ENCODE measurements at places on chromosomes 2 and 18.

DNA sequence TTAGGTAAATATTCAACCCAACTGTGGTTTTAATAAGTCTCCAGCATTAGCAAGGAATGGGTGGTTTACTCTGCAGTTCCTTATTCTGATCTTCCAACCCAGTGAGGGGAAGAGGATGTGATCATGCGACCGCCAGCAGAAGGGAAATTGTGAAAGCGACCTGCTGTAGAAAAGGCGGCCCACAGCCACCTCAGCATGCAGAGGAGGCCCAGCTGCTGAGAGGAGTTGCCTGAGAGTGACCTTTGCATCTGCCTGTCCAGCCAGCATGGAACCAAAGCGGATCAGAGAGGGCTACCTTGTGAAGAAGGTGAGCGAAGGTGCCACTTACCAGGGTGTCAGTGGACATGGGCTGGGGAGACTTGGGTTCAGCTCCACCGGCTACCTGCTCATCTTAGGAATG is at the start of gene PLEK:
PLEK (plus strand) TSS at position 196 of the 400 bp plus-strand sequence; CDS start at position 266, 70 bp downstream.
- DNase-seq = no peak

DNA sequence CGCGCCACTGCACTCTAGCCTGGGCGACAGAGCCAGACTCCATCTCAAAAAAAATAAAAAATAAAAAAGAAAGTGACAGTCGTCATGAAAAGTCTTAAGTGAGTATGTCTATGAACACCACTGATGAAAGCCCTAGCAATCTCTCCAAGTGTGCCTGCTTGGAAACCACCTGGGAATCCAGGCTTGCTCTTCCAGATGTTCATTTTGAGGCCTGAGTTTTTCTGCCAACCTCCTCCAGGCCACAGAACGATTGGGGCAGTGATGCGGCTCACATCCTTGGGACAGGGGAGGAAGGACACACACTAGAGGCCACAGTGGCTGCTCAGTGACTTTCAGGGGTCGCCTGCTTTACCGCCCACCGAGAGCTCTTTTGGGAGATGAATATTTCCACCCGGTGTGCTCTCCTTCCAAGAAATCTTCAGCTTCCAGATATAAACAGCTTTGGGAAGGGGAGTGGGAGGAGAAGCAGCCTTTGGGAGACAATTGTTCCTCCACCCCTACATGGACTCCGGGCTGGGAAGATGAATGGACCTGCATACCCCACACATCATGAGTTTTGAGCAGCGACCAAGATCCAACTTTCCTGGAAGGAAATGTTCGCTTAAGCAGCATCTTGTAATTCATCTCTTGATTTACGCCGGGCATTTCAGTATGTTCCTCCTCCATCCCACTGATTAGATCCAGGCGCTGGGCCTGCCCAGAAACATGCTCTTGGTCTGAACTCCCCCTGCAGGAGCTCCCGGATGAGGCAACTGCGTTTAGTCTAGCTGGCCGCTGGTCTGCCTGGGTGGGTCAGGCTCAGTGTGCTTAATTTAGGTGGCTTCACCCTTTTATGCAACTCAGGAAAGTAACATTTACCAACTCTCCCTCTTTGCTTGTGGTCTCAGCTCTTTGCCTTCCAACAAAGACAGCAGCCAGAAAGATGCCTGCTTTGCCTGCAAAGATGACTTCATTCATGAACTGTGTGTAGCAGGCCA is 6.2 kb upstream of the ARMC9 start:
- no peak for DNase-seq

DNA sequence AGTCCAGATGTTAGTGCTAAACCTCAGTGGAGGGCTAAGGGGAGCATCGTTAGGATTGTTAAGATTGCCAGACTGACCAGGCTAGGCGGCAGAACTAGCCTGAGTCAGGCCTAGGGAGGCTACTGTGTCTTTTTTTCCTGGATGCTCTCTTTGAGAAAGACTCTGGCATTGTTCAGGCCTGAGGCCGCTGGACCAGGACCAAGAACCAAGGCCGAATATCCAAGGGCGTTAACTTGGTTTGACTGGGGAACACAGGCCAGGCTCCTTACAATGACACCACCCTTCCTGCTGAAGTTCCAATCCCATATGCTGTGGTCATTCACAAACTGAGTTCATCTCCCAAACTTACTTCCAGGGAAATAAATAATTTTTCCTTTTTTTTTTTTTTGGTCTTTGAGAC is 10.6 kb downstream of the HTRA2 start:
- no peak for DNase-seq

DNA sequence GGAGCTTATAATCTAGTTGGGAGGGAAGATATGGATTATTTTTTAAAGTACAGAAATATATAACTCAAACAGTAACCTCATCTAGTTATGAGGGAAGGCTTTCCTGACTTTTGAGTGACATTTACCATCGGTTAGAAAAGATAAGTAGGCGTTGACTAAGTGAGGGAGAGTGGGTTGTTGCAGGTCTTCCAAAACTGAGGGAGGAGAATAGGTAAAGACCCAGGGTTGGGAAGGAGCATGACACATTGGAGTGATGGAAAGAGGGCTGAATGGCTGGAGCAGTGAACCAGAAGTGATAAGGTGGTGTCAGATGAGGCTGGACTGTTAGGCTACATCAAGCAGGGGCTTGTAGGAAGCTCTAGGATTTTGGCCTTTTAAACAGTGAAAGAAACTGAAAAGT is 10.6 kb upstream of the NUP35 start:
- no peak for DNase-seq

DNA sequence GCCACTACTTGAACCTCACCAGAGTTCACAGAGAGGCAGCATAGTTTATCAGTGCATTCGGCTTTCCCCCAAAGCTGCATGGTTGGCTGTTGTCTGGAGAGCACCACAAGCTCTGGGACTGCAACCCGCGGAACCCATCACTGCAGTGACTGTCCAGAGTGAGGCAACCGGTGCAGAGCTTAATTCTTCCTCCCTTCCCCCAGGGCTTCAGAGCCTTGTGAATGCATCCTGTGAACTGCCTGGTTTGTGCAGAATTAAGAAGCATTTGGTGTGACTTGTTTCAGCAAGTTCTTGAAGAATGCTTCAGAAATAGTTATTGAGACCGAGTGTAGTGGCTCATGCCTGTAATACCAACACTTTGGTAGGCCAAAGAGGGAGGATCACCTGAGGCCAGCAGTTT is 99.2 kb upstream of the FOSL2 start:
- DNase-seq = no peak

- no peak for DNase-seq
Observed at GRCh38 chr18:62554061-62554815, 31.4 kb downstream of the ZCCHC2 start.

GRCh38 chr2:157842106-157842879 is 33.8 kb downstream of the ACVR1 start:
- no peak for DNase-seq

- no peak for DNase-seq
Observed at GRCh38 chr2:84022810-84023431, 436.2 kb downstream of the SUCLG1 start.

DNA sequence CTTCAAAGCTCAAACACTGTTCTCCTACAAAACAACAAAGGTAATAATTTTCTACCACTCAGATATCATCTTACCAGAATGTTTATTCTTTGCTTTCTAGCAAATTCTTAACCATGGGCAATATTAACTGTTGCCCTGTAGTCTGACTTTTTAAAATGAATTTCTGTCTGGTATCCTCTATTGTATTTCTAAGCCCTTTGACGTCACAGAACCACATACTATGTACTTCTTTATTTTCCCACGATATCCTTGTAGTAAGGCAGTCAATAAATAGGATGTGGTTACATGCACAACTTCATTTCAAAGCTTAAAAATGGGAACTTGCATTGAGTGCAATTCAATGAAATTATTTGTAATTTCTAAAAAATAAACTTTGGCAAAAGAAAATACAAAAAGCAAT is 58.7 kb downstream of the THADA start:
- no peak for DNase-seq

GRCh38 chr2:88659538-88659915 is 31.9 kb upstream of the RPIA start:
- DNase-seq = no peak

GRCh38 chr2:147165697-147166382 is 679.0 kb upstream of the ACVR2A start:
- DNase-seq = no peak

GRCh38 chr2:208415897-208416296 is 9.3 kb downstream of the PTH2R start:
- no peak for DNase-seq

GRCh38 chr18:7808992-7809391 is 241.9 kb downstream of the PTPRM start:
- no peak for DNase-seq

GRCh38 chr18:45161850-45162249 is 453.4 kb upstream of the SLC14A2 start:
- DNase-seq = no peak

DNA sequence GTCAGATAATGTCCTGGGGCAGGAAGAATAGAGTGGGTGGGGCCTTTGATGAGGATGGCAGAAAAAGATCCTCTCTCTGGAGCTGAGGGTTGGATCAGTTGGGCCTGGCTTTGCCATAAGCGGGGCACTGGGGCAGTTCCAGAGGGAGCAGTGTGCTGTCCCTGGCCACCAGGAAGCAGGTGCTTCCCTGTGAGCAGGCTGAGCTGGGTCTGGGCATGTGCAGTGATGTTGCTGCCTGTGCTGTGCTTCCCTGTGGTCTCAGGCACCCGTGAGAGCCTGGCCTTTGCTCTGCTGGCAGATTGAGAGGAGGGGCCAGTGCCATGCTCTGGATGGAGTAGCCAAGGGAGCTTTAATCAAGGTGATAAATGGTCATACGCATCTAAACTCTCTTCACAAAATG is 14.6 kb upstream of the NPPC start:
- no peak for DNase-seq

DNA sequence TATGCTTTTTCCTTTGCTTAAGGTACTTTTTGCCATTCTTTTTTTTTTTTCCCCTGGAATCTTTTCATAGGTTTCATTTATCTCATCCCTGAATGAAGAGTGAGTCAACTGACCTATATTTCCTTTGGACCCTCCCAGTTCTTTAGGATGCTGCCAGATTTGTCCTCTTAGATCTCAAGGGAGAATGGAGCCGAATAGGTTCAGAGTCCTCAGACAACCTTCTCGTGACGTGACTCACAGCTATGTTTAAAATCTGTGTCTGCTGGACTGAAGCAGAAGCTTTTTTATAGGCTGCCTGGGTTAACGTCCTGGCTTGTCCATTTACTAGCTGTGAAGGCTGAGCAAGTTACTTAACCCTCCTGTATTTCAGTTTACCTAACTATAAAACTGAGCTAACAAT is 358.6 kb downstream of the DLGAP1 start:
- no peak for DNase-seq

DNA sequence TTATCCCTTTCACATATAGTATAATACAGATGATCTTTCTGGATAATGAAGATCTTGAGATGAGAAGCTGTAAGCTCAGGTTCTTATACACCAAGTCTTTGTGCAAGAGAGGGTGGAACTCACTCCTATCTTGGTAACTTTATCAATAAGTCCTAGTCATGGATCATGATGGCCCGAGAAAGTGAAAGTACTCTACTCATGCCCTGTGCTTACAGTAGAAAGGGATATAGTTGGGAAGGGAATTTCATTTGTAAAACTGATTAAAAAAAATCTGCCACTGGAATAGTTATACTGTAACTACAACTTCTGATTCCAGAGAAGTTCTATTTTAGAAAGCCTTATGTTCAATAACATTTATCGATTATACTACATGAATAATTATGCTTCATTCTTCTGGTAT is 51.8 kb downstream of the MYO3B start:
- no peak for DNase-seq

DNA sequence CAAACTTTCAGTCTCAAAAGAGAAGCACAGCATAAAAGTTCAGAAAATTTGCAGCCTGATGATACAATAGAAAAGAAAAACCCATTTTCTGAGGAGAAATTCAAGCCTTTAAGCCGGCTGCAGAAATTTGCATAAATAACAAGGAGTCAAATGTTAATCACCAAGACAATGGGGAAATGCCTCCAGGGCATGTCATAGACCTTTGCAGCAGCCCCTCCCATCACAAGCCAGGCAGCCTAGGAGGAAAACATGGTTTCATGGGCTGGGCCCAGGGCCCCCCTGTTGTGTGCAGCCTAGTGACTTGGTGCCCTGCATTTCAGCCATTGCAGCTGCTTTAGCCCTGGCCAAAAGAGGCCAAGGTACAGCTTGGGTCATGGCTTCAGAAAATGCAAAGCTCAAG is 54.1 kb upstream of the CAVIN2 start:
- no peak for DNase-seq

GRCh38 chr2:85922199-85922598 is 33.4 kb upstream of the ST3GAL5 start:
- DNase-seq = no peak

GRCh38 chr2:32958821-32959220 is 12.1 kb downstream of the LTBP1 start:
- no peak for DNase-seq

GRCh38 chr2:70964596-70965386 is 13.6 kb upstream of the ANKRD53 start:
- peak; percentile 55 for DNase-seq

DNA sequence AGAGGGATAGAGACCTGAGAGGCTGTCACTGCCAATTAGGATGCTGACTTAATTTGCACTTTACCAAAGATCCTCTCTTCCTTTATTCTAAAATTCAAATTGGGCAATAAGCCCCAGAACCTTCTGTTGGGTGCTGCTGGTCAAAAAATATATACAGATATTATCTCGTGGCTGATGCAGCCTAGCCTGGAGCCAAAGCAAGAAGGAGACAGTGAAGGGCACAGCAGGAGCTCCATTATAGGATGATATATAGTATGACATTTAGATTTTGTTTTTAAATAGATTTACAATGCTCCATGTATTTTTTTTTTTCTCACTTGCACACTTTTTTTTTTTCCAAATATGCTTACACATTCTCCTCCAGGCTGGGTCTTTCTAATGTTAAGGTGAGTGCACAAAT is 579.3 kb downstream of the PIK3C3 start:
- no peak for DNase-seq

GRCh38 chr2:101064868-101065549 is 62.9 kb downstream of the RPL31 start:
- DNase-seq = no peak

DNA sequence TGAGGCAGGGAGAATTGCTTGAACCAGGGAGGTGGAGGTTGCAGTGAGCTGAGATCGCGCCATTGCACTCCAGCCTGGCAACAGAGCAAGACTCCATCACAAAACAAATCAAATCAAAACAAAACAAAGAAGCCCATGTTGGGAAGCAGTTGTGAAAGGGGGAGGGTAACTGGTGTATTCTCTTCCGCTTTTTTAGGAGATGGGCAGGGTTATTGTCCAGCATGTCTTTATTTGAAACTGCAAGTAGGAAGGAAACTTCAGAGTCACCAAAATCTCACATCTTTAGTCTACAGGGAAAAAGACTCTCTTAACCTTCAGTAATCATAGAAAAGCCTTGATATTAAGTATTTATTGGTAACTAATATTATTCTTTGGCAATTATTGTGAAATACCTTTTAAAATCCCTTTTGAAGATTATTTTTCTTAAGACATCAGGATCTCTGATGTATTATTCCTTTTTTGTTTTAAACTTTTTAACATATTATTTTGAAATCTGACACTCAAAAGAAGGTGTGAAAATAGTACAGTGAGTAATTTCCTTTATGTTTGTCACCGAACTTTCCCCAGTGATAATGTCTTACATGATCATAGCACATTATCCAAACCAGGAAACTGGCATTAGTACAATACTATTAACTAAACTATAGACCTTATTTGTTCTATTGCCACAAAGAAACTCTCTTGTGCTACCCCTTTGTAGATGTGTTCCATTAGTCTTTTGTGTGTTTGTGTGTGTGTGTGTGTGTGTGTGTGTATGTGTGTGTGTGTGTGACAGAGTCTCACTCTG is 84.3 kb upstream of the LTBP1 start:
- DNase-seq = no peak
